T-helper 22 cell (primary cell): ENCODE measurements at places on chromosomes 6 and 20.

GRCh38 chr6:41053041-41053440 is at the start of gene APOBEC2:
TSS of gene APOBEC2 (plus strand) at chr6:41053202. CDS start at chr6:41053348, 146 bp downstream.
- no peak for DNase-seq

DNA sequence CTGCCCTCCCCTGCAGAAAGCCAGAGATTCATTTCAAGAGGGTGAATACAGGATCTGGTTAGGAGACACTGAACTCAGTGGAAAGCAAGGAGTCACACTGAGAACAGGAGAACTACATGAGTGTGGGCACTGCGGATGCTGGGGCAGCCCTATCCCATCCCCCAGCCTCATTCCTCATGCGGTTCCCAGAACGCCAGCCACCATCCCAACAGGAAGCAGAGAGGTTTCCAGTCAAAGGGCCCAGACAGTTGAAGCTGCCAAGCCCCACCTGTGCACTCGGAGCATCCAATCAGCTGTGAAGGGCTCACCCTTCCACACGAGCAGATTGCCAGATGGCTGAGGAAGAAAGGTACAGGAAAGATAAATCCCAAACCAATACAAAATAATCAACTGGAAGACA is 50.7 kb upstream of the PRND start:
- DNase-seq, result no peak

DNA sequence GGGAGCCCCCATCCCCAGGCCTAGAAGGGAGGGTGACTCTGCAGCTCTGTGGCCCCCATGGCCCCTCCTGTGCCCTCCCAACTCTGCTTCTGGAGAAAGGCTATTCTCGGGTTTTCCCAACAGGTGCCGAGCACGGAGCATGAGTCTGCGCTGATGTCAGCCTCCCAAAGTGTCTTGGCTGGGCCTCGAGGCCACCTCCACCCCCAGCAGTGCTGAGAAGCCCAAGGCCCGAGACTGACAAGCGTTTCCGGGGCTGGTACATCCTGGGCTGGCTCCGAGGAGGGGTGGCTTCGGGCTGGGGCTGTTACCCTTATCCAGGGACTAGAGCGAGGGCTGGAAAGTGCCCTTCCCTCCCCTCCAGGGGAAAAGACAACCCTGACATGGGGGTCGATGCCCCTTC is 60.2 kb upstream of the GATA5 start:
- DNase-seq, result no peak

GRCh38 chr6:130366107-130367005 is 539 bp downstream of the TMEM200A start:
- peak; percentile 37 for DNase-seq

DNA sequence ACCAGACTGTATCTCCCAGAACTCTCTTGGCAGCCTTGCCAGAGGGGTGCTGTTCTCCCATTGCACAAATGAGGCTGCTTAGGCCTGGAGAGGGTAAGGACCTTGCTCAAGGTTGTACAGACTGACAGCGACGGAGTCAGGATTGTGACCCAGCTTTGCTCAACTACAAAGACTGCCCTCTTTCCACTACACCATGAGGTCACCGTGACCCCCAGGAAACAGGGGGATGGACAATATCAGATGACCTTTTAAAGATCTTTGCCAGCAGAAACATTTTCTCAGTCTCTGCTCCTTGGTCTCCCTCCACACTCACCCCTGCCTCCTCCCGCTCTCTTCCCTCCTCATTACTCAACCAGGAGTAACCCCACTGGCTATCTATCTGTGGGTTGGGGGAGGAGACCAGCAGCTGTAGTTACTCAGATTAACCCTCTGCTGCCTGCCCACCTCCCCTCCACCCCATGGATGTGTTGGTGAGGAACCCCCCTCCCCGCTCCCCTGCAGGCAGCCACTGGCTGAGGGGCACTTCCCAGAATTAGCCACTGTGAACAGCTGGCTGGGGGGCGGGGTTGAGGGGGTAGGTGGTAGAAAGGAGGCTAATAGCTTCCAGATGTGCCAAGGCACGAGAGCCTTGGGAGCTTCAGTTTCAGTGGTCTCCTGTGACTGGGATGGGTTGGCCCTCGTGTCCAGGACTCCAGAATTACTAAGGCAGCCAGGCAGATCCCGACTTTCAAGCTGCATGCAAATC is 26.9 kb upstream of the MRPS18A start:
- DNase-seq, result no peak

DNA sequence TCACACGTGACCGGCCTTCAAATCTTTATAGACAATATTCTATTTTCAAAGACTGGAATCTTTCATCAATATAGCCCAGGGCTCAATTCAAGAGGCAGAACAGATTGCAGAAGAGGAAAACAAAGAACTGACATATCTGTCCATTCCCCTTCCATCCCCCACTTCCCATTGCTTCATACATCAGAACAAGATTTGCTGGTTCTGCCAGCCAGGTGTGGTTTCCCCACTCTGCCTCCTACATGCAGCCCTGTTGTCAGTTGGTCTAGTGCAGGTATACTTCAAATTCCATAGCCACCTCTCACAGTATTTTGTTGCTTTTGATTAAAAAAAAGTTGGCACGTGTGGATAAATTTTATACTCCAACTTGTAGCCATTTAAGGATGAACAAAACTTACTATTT is 174.9 kb downstream of the CD109 start:
- no peak for DNase-seq

DNA sequence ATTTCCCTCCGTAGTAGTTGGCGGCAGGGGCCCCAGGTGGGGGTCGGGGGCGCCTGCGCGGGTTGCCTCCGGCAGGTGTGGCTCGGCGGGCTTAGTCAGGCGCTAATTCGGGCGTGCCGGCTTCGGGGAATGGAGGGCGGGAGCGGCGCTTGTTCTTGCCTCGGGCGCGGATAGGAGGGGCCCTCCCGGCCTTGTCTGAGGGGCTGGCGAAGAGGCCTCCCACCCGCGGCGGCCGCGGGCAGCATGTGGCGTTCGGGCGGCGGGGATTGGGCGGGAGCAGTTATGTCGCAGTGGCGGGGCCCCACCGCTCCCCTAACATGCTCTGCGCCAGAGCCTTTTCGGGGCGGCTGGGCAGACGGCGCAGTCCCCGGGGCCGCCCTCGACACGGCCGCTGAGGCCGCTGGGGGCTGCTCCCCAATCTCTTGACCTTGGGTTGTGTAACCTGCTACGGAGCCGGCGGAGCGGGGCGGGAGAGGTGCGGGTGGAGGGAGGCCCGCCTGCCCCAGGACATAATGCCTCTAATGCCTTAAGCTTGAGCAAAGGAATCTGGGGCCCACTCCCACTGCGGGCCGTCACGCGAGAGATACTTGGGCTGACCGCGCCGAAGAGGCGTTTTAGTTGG is 1.1 kb downstream of the AMD1 start:
- peak; percentile 68 for DNase-seq

DNA sequence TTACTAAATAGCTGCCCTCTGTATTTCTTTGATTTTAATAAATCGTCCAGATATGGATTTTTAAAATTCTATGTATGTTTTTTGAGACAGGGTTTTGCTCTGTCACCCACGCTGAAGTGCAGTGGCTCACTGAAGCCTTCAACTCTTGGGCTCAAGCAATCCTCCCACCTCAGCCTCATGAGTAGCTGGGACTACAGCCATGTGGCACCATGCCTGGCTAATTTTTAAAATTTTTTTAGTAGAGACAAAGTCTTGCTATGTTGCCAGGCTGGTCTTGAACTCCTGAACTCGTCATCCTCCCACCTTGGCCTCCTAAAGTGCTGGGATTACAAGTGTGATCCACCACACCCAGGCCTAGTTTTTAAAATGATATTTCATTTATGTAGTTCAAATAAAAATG is 47.4 kb upstream of the DDR1 start:
- no peak for DNase-seq

DNA sequence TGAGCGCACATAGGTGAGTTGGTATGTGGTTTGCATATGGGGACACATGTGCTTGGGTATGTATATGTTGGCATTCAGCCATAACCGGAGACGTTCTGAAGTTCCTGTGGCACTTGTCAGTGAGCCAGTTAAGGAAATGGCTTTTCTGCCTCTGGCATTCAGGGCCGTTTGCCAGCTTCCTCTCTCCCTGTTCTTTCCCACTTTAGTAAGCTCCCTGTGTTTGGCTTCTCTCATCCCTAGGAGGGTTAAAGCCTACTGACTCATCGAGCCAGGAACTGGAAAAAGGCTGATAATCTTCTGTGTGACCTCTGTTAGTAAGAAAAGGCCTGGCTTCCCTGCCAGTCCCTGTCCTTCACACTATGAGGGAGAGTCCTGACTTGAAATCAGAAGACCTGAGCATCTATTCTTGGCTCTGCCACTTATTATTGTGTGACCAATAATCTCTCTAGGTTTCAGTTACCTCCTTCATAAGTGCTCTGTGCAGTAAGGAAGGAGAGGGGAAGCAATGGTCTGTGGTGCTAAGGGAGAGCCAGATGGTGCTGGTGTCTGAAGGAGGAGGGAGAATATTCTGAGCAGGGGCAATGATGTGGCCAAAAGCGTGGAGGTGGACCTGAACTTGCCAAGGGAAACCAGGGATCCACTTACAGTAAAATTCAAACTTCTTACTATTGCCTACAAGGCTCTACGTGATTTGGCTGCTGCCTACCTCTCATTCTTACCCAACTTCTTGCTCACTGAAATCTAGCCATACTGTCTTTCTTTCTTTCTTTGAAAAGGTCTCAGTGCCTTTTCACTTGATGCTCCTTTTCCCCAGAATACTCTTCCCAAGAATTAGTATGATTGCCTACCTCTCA is 31.4 kb downstream of the ACSS2 start:
- DNase-seq, result no peak

- peak; percentile 17 for DNase-seq
Measured at GRCh38 chr6:27188885-27189418, 58.5 kb upstream of the PRSS16 start.

GRCh38 chr6:139663996-139664395 is 289.5 kb upstream of the CITED2 start:
- no peak for DNase-seq

- DNase-seq, result no peak
Measured at GRCh38 chr6:84657486-84657885, 106.9 kb downstream of the TBX18 start.

- DNase-seq, result no peak
Measured at GRCh38 chr20:48656661-48657211, 171.1 kb downstream of the PREX1 start.

DNA sequence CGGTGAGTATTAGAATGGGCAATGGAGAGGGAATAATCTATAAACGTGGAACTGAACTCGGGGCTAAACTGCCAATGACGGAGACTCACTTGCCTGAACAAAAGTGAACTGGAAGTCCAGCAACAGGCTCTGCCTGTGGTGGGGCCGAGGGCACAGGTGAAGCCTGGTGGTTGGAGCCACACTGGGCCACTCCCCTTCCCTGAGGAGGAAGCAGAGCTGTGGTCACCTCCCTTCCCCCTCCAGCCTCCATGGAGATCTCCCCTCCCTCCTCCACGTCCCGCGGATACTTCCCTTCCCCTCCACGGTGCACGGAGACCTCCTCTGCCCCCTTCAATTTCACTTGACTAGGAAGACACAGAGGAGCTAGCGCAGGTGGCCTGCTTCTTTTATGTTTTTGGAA is 14.7 kb upstream of the DSP start:
- DNase-seq, result no peak

DNA sequence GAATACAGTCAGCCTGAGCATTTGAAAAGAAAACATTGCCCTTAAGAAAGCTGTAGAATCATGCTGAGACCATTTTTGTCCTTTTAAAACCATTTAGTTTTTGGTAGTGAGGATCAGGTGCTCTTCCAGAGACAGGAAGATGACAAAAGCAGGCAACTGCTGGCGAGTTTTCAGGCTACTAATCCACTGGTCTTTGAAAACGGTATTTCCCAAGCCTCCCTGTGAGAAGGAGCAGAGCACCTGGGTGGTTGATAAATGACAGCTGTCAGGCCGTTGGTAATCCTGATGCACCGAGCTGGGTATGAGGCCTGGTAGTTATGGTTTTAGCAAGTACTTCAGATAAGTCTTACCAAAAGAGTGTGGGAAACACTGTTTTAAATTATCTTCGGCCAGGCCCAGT is 10.1 kb upstream of the SEC63 start:
- no peak for DNase-seq

DNA sequence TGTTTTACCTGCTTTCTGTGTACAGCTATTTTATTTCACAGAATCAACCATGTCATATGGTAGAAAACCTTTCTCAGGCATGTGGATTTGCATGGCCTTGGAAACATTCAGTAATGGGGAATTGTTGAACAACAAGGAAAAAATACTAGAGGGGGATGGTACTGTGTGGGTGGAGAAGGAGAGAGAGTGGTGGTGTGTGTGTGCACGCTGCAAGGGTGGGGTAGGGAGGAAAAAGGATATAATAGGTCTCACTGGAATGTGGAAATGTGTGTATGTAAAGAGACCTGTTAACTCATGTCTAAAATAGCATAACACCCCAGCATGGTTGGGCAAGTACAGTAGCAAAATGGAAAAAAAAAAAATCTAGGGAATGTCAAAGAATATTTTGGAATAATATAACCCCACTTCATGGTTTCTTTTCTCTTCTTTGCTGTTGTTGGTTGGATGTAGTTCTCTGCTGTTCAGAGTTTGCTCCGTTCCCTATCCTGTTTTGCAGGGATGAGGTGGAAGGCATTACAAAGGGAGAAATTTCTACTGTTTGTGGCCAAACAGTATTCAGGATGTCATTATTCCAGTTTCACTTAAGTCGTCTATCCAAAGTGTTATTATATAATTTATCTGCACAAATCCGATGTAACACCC is 93.9 kb upstream of the CITED2 start:
- DNase-seq, result no peak

- no peak for DNase-seq
Measured at GRCh38 chr6:46090115-46091079, 39.4 kb upstream of the ENPP4 start.

DNA sequence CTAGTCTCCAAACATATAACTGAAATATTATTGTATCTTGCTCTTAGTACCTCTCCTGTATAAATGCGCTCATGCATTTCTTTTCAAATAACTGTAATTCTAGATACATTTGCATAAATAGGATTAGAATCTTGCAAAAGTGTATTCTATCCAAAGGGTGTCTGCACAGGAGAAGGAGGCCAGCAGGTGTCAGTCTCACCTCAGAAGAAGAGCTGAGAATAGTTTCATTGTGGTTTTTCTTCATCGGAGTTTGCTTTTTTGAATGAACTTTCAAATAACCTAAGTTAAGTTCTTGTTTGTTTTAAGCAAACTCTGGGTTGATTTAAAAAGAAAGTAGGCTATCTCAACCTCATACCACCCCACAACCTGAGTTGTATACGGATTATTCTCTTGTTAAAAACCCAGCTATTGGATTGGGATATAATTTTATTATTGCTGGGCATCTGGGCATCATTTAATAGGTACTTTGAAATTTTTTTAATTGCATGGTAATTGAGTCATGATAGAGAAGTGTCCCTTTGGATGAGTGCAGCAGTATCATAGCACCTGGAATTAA is 125.0 kb upstream of the MLIP start:
- DNase-seq, result no peak

GRCh38 chr20:45467861-45468260 is 1.7 kb upstream of the WFDC2 start:
- DNase-seq, result no peak

- peak; percentile 32 for DNase-seq
Measured at GRCh38 chr6:36914227-36914794, 28.6 kb downstream of the C6orf89 start.

GRCh38 chr20:48171626-48172356 is 386.5 kb upstream of the SULF2 start:
- no peak for DNase-seq
